ENCODE measurements at places on chromosomes 5 and 9. TPM values are rescaled to one million over a fixed set of nuclear protein-coding genes. Genes with fewer than 3 reads are reported as not detected.

- peaks cover 29% of the 10 kb centered on the region for H3K36me3 ChIP-seq
- H3K4me1 ChIP-seq, result peaks cover 10% of the 10 kb centered on the region
- H3K4me3 ChIP-seq, result no peak overlapping the region
- DNase-seq, result peak; percentile 65
These were observed 38.9 kb upstream of the TRAF1 start for GRCh38 chr9:120965344-120966012.

DNA sequence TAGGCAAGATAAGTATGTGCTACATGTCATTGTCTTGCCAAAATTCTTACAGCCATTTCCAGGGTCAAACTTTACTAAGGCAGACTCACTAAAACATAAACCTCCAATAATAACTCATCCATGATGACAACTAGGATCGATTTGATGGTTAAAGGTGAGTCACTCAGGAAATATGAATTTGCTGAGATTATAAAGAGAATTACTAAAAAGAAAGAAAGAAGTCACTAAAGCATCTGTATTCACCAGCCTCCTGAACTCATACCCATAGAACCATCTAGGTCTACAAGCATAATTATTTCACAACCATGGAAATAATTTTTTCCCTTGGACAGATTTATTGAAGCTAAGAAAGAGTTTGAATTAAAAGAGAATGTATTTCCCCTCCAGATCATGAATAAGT is 258.6 kb downstream of the TLE1 start:
- no peaks in the 10 kb centered on the region for H3K27me3 ChIP-seq
- H3K27ac ChIP-seq, result no peak overlapping the region
- no peaks in the 10 kb centered on the region for H3K36me3 ChIP-seq

DNA sequence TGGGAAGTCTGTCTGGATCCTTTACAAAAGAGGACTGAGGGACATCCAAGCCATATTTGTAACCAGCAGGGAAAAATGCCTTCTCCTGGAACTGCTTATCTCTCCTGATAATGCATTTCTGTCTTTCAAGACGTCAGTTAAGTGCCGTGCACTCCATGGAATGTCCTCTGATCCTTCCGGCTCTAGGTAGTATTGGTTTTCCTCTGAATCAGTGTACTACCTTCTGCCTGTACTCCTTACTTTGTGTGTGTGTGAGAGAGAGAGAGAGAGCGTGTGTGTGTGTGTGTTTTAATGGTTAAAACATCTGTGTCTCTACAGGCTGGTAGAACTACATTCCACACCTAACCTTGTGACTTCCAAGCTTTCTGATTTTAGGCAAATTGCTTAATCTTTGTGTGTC is 89.9 kb downstream of the PIP5K1B start:
- peaks cover 4% of the 10 kb centered on the region for H3K4me1 ChIP-seq
- H3K27me3 ChIP-seq, result no peaks in the 10 kb centered on the region
- no peak overlapping the region for H3K27ac ChIP-seq
- H3K4me3 ChIP-seq, result no peak overlapping the region

GRCh38 chr9:120730654-120731514 is 16.6 kb upstream of the MEGF9 start:
- peak overlapping the region; percentile 41 for H3K27ac ChIP-seq
- peaks cover 48% of the 10 kb centered on the region for H3K4me1 ChIP-seq
- DNase-seq, result peak; percentile 52
- no peaks in the 10 kb centered on the region for H3K36me3 ChIP-seq
- no peak overlapping the region for H3K4me3 ChIP-seq

DNA sequence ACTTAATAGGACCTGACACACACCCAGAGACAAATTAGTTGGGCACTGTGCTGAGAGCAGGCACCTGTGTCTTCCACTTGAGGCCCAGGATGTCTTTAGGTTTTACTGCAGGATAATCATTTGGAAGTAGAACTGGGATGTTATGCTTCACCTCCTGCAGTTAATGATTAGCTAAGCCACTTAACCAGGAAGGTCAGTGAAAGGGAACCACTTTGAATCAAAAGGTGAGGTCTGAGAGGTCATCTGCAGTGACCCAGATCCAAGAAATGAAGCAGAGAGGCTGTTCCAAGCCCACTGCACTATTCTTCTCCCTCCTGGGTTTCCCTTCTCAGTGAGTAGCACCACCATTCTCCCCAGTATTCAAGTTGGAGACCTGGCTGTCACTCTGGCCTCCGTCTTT is 110.5 kb downstream of the SNX18 start:
- DNase-seq, result peak; percentile 51
- no peak overlapping the region for H3K4me3 ChIP-seq
- no peaks in the 10 kb centered on the region for H3K27me3 ChIP-seq
- peaks cover 14% of the 10 kb centered on the region for H3K4me1 ChIP-seq

GRCh38 chr5:115985802-115986757 is 23.8 kb downstream of the LVRN start:
- no peak overlapping the region for H3K4me3 ChIP-seq
- no peaks in the 10 kb centered on the region for H3K27me3 ChIP-seq
- no peak overlapping the region for H3K27ac ChIP-seq
- peak; percentile 69 for DNase-seq
- H3K36me3 ChIP-seq, result no peaks in the 10 kb centered on the region
- H3K4me1 ChIP-seq, result peaks cover 7% of the 10 kb centered on the region

GRCh38 chr5:123545506-123545905 is 33.5 kb downstream of the CSNK1G3 start:
- DNase-seq, result peak; percentile 38
- H3K27ac ChIP-seq, result no peak overlapping the region
- no peak overlapping the region for H3K4me3 ChIP-seq
- H3K4me1 ChIP-seq, result no peaks in the 10 kb centered on the region
- no peaks in the 10 kb centered on the region for H3K27me3 ChIP-seq
- peaks cover 5% of the 10 kb centered on the region for H3K36me3 ChIP-seq

DNA sequence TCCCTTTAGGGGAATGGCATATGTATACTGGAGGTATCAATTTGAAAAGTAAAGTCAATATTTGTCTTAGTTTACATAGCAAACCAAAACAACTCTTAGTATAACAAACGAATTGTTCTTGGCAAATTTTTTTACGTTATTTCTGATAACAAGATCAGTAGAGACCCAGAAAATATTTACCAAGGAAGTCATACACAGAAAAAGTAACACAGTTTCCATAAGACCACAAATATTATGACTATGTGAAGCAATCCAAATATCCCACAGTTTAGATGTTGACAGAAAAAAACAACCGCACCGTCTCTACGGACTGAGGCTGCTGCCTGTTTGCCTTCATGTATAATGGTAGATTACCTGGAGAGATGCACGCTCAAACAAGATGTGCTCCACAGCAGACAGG is 46.5 kb upstream of the DAPK1 start:
- no peak overlapping the region for H3K4me3 ChIP-seq
- H3K36me3 ChIP-seq, result no peaks in the 10 kb centered on the region
- H3K27ac ChIP-seq, result no peak overlapping the region

- no peaks in the 10 kb centered on the region for H3K4me1 ChIP-seq
- H3K27ac ChIP-seq, result no peak overlapping the region
- no peak for DNase-seq
These were observed 178.5 kb downstream of the GABBR2 start for GRCh38 chr9:98530275-98530674.

- H3K27me3 ChIP-seq, result no peaks in the 10 kb centered on the region
- DNase-seq, result peak; percentile 68
- no peak overlapping the region for H3K4me3 ChIP-seq
- no peaks in the 10 kb centered on the region for H3K36me3 ChIP-seq
- no peaks in the 10 kb centered on the region for H3K4me1 ChIP-seq
- no peak overlapping the region for H3K27ac ChIP-seq
These were observed 1157.9 kb downstream of the TAF11L14 start for GRCh38 chr5:18792145-18792544.

The ITGA2 gene
- total RNA-seq, result 5.9 TPM

The PCA3 gene
- 0.73 TPM for total RNA-seq

The ANKRD34B gene
- not detected for total RNA-seq

The GAS1 gene
- total RNA-seq, result 33.3 TPM

The PCDHGA11 gene
- total RNA-seq, result 15.2 TPM

The FOXD4L6 gene
- total RNA-seq, result not detected

The SKP1 gene
- total RNA-seq, result 163 TPM

The SPTLC1 gene
- 63.8 TPM for total RNA-seq

Measured in stomach (tissue), 19 donors.